Fibroblast of skin of right biceps (primary cell): ENCODE measurements at places on chromosomes 3 and 15.

DNA sequence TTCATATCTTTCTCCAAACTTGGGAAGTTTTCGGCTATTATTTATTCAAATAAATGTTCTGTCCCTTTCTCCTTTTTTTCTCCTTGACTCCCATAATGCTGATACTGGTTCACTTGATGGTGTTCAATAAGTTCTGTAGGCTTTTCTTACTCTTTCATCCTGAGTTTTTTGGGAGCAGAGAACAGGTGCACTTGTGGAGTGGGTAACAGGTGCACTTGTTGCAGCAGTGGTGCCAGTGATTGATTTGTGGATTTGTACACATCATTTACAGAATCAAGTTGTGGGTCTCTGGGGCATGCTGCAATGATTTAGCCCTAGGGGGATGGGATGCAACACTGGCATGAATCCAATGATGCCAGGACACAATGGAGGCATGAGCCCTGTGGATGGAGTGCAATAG, 14.8 kb upstream of the OR5H1 start:
- DNase-seq: no peak

- no peak for DNase-seq
Measured at GRCh38 chr3:151101270-151101969, 16.0 kb downstream of the MED12L start.

DNA sequence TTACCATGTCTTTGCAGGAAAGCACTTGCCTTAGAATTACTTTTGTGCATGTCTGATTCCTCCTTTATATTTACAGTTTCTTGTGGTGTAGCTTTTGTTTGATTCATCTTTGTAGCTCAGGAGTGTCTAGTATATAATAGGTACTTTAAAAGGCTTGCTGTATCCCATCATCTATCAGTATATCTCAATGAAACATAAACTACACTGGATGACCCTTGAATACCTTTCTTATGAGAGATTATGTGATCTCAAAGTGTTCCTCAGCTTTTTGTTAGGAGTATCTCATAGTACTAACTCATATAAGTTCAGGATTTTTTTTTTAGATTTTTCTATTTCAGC, 234.8 kb downstream of the PYDC2 start:
- DNase-seq: no peak

- peak; percentile 71 for DNase-seq
Measured at GRCh38 chr15:82709421-82710207, at the start of gene AP3B2. TSS of gene AP3B2 (minus strand) at chr15:82709875. CDS start at chr15:82709706, 169 bp downstream.

GRCh38 chr3:149592758-149593240, 65.0 kb downstream of the WWTR1 start:
- no peak for DNase-seq

DNA sequence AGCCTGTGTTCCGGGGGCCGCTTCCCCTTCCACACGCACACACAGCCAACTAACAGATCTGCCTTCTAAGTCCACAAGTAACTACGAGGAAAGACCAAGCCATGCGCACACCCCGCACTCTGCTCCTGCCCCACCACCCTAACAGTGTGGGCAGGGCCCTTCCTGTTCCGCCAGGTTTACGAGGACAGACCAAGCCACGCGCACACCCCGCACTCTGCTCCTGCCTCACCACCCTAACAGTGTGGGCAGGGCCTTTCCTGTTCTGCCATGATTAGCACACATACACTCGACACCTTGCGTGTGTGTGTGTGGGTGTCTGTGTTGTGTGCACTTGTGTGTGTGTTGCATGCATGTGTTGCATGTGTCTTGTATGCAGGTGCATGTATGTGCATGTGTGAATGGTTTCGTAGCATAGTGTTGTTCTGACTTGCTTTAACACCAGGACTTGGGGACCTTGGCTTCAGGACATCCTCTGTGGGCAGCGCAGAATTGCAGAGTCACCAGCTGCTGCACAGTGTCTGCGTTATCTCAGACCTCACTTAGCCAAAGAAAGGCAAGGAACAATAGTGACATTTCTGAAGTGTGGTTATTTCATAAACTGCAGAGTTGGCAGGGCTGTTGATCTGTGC, 114.4 kb downstream of the CHSY1 start:
- DNase-seq: no peak

DNA sequence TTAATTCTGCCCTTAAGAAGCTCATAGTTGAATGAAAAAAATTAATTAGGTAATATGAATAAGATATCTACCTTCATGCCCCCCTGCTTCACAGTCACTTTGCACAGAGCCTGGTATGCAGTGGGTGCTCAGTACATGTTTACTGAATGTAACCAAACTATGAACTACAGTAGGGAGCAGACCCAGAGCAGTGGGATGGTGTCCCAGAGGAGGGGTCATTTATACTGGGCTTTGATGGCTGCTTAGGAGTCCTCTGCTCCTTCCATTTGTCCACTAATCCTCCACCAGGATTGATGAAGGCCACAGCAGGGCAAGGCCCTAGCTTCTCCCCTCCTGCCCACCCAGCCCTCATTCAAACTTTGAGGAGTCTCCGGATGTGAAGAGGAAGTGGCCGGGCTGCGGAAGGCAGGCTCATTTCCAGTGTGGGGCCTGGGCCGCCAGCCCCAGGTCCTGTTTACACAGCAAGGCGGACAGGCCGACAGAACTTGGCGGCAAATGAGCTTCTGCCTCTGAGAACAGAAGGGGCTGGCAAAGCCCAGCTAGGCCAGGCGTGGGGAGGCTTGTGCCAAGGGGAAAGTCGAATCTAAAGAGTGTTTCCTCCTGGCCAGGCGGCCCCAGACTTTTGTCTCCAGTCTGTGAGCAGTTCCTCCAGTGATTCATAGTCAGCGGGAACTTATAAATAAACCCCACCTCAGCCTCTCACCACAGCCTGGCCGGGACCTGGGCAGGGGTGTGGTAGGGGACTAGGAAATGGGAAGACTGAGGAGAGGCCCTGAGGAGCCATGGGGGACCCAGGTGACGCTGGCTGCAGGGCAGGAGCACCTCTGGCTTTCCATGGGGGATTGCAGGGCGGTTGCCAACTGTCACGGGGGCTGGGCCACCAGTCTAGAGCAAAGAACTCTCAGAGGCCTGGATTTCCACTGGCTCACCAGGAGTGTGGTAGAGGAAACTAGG, 51.6 kb upstream of the LCTL start:
- DNase-seq: peak; percentile 76

DNA sequence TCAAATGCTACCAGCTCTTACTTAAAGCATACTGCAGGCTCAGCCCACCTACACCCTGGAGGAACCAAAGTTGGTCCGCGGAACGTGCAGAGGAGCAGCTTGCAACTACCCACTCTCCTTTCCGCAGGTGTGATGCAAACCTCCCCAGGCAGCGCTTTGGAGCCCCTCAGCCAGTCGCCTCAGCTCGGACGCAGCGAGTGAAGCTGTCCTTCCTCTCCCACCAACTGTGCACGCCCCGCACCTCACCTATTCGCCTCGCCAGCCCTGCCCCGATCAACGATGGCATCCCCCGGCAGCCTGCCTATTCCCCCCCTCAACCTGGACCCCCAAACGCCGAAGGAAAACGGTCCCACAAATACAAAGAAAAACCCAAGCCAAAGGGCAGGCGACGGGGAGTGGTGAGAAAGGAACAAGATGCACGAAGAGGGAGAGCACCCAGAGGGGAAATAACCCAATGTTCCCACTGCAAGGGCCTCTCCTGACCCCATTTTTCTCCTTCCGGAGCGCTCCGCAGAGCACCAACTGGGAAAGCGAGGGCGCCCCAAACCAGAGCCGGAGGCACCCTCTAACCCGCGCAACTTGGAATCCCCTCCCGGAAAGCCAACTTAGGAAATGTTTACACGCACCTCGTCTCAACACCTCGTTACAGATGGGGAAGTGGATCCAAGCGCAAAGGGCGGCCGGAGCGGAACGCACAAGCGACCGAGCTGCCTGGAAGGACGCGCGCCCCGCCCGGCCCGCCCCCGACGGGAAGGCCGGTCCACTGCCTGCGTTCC, 665 bp downstream of the GLB1 start:
- peak; percentile 39 for DNase-seq

DNA sequence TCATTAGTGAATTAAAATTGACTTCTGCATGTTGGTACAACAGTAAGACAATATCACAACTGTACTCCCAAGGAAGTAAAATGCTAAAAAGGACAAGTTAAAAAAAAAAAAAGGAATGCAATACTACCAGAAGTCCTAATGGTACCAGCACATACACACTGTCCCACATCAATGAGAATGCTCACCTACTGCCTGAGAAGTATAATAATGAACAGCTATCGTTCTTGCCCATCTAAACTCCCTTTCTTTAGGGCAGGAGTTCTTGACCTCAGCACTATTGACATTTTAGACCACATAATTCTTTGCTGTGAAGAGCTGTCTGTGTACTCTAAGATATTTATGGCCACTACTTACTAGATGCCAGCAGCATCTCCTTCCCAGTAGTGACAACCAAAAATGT, 651.7 kb downstream of the FHIT start:
- DNase-seq: no peak

DNA sequence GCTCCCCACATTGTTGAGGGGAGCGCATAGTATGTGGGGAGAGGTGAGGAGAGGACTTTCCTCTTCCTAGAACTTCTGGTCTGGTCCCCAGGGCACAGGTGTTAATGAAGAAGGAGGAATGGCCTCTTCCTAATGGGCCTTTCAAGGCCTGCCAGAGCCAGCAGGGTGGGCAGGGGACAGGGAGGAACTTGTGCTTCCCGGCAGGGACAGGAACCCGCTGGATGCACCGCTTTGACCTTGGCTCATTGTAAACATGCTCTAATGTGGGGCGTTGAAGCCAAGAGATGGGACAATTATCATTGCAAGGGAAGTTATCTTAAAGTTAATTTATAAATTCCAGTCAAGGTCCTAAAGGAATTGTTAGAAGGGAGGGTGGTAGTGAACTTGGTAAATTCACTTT, 21.0 kb upstream of the CHRNB4 start:
- DNase-seq: no peak

DNA sequence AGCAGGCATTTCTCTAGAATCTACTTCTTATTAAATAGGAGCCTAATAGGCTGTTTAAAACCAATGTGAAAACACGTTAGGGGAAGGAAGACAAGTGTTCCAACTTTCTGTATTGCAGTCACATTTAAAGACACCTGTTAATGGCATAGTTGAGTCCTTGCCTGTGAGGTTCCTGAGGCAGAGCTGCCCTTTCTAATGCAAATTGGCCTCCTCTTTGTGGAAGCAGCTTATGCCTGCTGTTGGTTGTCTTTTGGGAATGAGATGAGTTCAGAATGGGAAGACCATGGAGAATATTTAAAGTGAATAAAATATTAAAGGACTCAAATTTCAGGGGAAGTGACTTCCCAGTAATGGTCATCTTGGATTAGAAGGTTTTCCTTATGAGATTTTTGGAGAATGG, 51.2 kb downstream of the NEK11 start:
- no peak for DNase-seq

DNA sequence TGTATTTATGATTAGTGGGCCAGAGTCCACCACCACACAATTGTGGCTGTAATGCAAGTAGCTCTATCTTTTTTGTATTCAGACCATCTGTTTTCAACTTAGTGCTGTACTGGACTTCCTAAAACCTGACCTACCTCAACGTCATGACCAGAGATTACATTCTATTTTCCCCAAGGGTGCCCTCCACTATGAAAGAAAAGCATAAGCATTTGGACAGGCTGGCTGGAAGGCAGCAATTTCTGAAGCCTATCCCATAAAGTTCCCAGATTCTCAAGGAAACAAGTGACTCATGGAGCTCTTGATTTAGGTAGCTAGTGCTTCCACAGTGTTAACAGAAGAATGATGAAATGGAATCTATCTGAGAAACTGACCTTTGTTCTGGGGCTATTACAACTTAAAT, 75.8 kb downstream of the COL8A1 start:
- DNase-seq: peak; percentile 86

GRCh38 chr15:53389271-53390037, 370.0 kb downstream of the WDR72 start:
- DNase-seq: no peak

DNA sequence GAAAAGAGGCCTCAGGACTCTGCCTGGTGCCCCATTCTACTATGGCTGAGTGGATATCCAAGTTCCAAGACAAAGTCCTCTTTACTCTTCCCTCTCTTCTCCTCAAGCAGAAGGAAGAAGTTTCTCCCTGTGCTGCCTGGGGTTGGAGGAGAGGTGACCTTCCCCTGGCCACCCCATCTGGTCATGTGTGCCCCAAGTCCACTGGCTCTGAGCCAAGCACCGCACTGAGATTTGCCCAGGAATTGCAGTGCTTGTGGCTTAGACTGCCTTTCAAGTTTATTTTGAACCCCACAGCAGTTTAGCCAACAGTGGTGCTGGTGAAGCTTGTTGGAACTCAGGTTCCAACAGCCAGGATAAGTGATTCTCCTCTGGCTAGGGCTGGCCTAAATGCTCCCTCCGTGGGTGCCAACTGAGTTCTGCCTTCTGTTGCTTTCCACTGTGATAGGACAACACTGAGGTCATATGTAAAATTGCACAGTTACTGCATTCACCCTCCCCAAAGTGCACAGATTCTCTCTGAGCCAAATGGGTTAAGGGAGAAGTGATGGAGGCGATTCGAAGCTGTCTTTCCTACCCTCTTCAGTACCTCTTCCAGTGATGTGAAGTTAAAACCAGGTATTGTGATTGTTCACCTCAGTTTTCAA, 69.9 kb downstream of the TMCO5A start:
- no peak for DNase-seq

GRCh38 chr3:69568951-69569350, 170.3 kb upstream of the MITF start:
- DNase-seq: no peak

GRCh38 chr3:40718681-40719080, 193.9 kb downstream of the ZNF621 start:
- DNase-seq: no peak

GRCh38 chr3:33063651-33064051, 33.3 kb downstream of the GLB1 start:
- peak; percentile 67 for DNase-seq

DNA sequence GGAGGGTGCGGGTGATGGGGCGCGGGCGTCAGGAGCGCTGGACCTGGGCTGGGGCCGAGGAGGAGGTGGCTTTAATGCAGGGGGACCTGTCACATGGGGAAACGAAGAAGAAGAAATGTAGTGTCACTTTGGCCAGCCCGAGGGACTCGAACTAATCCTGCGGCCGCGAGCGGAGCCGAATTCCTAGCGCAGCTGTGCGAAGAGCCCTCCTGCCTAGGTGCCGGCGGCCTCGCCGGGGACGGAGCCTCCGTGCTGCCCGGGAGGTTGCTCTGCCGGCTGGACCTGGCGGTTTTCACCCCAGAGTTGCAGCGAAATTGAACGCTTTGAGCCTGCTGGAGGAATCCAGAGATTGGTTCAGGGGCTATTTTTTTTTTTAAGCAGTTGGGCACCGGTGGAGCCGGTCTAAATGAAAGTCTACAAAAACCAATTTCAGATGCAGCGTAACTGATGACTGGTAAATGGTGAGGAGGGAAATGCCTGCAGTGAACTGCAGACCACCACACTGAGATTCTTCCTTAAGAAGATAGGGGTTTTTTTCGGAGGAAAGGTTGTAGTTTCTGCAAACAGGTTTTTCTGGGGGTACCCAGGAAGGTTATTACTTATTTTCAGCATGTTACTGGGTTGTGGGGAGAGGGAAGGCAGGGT, 662 bp downstream of the TMEM108 start:
- no peak for DNase-seq

DNA sequence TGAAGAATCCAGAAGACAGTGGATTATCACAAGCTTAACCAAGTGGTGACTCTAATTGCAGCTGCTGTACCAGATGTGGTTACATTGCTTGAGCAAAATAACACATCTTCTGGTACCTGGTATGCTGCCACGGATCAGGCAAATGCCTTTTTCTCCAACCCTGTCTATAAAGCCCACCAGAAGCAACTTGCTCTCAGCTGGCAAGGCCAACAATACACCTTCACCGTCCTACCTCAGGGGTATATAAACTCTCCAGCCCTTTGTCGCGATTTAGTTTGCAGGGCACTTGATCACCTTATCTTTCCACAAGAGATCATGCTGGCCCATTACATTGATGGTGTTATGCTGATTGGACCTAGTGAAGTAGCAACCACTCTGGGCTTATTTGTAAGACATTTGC, 52.6 kb downstream of the PAQR5 start:
- no peak for DNase-seq
